ENCODE measurements at places on chromosomes 12 and 14.
A peak's percentile ranks its signal among the peaks of the same experiment; 100 is the strongest.

DNA sequence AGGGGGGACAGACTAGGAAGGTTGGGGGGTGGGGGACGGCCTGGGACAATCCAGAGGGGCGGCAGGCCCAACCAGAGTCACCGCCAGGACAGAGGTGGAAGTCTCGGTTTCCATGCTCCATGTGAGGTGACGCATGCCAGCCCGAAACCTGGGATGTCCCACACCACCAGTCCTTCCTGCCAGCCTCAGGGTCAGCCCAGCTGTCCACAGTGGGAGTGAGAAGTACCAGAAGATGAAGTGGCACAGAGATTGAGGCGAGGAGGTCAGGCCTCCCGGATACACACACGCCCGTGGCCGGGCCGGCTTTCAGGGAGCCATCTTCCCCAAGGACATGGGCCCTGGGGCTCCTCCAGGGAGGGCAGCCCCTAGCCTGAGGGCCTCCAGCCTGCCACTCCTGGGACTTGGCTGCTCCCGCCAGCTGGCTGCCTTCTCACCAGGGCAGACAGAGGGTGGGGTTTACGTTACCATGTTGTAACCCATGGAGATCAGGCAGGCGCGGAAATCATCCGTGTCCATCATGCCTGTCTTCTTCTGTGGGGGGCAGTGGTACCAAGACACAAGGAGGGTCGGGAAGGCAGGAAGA is 85.2 kb upstream of the ZFP36L1 start:
- no peak for DNase-seq

- DNase-seq, result no peak
Observed at GRCh38 chr12:51529651-51529970, 61.4 kb upstream of the SCN8A start.

GRCh38 chr12:1448336-1448735 is 146.0 kb downstream of the FBXL14 start:
- DNase-seq, result no peak

DNA sequence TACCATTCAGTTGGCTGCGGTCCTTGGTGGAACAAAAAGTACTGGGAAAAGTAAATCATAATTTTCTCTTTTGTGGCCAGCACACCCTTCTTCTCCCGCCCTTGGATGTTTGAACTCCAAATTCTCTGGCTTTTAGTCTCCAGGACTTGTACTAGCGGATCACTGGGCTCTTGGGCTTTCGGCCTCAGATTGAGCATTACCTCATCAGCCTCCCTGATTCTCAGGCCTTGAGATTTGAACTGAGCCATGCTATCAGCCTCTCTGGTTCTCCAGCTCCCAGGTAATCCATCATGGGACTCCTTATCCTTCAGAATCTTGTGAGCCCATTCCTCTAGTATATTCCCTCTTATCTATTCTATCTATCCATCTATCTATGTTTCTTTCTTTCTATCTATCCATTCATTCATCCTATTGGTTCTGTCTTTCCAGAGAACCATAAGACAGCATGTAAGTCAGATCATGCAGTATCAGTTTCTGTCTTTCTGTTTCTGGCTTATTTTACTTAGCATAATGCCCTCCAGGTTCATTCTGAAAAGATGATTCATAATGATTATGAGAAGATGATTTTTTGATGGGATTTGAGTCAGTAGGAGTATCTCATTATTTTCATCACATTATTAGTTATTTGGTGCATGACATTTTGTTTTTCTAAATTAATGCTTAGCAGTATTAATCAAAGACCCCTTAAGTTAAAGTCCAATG is 814.9 kb downstream of the LRFN5 start:
- DNase-seq, result no peak

- peak; percentile 9 for DNase-seq
Observed at GRCh38 chr14:72665259-72665658, 228.6 kb downstream of the DPF3 start.
